ENCODE measurements at places on chromosomes 6 and 20.
A peak's percentile ranks its signal among the peaks of the same experiment; 100 is the strongest.

DNA sequence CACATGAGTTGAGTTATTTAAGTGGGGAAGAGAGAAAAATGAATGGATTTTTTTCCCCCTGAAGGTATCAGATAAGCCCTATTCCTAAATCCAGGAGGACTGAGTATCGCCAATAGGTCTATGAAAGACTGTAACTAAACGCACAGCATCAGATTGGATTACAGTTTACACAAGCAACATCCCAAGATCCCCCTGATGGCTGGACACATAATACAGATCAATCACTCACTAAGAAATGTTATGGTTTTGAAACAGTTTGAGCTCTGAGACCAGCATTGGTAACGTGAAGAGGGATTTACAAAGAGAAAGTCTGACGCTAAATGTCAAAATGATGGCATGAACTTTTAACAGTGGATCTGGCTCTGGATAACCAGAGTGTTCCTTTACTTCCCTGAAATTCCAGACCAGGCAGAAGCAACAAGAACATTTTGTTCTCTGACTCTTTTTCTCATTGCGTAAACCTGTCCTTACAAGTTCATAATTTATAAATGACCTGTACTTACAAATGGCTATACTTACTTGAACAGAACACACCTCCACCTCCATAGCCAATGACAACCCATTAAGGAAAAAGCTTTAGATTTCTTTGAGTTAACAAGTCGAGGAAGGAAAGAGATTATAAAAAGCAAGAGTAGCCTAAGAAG lies 131.8 kb upstream of the BEND3 start:
- H3K36me3 ChIP-seq: no peaks in the 10 kb centered on the region
- no peak for DNase-seq
- no peak overlapping the region for H3K4me3 ChIP-seq
- H3K27me3 ChIP-seq: no peaks in the 10 kb centered on the region
- no peaks in the 10 kb centered on the region for H3K4me1 ChIP-seq

DNA sequence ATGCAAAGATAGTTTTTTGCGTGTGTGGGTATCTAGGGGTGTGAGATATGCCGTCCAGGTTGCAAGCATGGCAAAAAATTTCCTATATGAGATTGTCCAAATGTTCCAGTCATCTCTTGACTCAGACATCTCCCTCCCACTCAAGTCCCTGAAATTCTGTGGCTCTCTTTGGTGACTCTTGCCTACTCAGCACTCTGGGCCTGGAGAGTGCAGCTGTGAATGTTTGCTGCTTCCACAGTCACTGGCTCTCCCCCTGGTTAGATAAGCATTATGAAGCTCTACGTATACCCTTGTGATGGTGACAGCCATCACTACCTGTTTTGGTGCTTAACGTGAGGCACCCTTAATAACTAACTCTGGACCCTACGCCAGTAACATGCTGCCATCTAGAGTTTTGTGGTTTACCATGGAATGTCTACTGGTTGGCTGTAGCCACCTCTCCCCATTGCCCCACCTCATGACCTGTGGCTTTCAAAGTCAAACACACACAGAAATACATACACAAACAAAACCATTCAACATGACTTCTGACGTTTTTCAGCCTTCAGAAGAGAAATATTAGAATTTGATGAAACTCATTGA lies 621.9 kb upstream of the CITED2 start:
- H3K27me3 ChIP-seq: no peaks in the 10 kb centered on the region
- no peak overlapping the region for H3K27ac ChIP-seq
- H3K36me3 ChIP-seq: no peaks in the 10 kb centered on the region
- H3K4me1 ChIP-seq: no peaks in the 10 kb centered on the region
- DNase-seq: peak; percentile 4

DNA sequence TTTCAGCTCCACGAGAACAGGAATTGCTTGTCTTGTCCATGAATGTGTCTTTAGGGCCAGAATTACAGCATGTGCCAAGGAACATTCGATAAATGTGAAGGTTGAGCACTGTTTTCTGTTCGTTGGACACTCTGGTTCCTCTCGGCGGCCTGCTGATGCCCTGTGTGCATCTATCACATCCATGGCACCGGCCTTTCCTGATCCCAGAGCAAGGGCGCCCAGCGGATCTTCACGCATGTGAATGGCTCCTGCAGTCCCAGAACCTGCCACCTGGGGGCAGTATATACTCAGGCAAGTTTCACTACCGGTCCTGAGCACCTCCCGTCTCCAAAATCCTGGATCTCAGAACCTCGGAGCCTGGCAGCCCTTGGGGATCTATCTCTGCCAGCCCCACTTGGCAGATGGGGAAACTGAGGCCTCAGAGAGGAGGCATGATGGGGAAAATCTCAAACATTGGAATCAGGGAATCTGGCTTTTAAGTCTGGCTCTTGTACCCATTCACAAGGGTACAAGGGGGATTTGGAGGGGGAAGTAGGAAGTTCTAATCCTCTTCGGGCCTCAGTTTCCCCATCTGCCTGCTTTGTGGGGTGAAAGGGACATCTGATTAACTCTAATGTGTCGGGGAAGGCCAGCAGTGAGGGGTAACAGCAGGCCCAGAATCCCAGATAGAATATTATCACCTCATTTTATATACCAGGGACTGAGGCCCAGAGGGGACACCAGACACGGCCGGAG lies 4.3 kb upstream of the CEBPB start:
- H3K4me1 ChIP-seq: no peaks in the 10 kb centered on the region
- H3K4me3 ChIP-seq: no peak overlapping the region
- peak; percentile 85 for DNase-seq
- H3K27ac ChIP-seq: no peak overlapping the region

GRCh38 chr20:56211051-56211450 lies 37.5 kb upstream of the MC3R start:
- H3K36me3 ChIP-seq: no peaks in the 10 kb centered on the region
- no peak overlapping the region for H3K27ac ChIP-seq
- H3K4me3 ChIP-seq: no peak overlapping the region
- H3K4me1 ChIP-seq: no peaks in the 10 kb centered on the region
- H3K27me3 ChIP-seq: no peaks in the 10 kb centered on the region

DNA sequence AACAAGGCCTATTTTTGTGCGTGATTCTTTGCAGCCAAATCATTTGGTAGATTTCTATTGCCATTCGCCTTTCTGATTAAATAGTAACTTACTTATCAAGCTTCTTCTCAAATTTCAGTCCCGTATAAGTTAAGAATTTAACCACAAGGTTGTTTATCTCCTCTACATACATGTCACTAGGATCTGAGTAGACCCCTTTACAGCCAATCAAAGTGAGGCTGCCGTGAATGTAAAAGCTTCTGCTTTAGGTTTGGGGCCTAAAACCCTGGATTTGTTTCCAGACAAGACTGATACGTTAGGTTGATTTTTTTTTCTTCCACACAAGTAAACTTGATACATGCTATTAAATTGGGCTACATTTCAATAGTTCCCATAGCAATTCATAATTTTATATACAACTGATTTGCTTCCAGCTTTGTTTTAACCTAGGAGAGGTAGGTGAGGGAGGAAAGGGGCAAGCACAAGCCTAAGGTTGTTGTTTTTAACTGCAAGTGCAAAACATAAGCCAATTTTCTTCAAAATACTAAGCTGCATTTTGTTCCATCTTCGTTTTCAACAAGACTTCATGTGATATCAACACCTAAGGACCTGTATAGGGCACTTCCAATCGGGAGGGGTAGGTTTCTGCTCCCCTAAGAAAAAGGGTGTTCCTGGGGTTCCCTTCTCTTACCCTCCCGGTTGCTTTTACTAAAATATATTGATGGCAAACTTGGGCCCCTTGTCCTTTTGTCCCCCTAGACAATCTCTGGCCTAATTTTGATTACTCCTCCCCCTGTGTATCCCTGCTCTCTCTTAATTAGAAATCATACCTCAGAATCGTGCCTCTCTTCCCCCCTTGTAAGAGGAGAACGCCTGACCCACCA lies 1.7 kb downstream of the RANBP9 start:
- peaks cover 31% of the 10 kb centered on the region for H3K4me1 ChIP-seq
- DNase-seq: peak; percentile 16
- H3K27me3 ChIP-seq: no peaks in the 10 kb centered on the region
- peak overlapping the region; percentile 75 for H3K27ac ChIP-seq
- peak overlapping the region; percentile 57 for H3K4me3 ChIP-seq
- no peaks in the 10 kb centered on the region for H3K36me3 ChIP-seq

DNA sequence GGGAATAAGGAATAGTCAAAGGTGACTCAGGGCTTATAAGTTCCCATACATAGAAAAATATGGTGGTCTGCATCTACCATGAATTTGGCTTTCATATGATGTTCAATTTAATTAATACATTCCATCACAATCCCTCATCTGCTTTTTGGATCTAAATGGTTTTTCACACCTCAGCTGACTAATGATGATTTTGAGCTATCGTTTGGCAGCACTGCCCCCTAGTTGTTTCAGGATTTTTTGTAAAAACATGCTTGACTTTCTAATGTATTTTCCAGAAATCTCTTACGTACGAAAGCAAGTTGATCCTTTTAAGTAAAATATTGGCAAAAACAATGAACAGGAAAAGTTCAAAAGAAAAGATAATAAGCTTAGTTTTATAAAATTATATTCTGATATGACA lies 408.6 kb upstream of the ADGRB3 start:
- H3K4me1 ChIP-seq: no peaks in the 10 kb centered on the region
- no peak overlapping the region for H3K27ac ChIP-seq
- DNase-seq: no peak
- no peak overlapping the region for H3K4me3 ChIP-seq
- no peaks in the 10 kb centered on the region for H3K27me3 ChIP-seq
- no peaks in the 10 kb centered on the region for H3K36me3 ChIP-seq

- H3K27ac ChIP-seq: no peak overlapping the region
- no peak for DNase-seq
- H3K27me3 ChIP-seq: no peaks in the 10 kb centered on the region
- H3K4me3 ChIP-seq: no peak overlapping the region
- no peaks in the 10 kb centered on the region for H3K36me3 ChIP-seq
These were observed 20.0 kb upstream of the GSTA3 start for GRCh38 chr6:52929321-52930164.

GRCh38 chr6:23175391-23175790 lies 606.0 kb downstream of the HDGFL1 start:
- H3K4me1 ChIP-seq: no peaks in the 10 kb centered on the region
- no peak overlapping the region for H3K4me3 ChIP-seq
- no peak for DNase-seq
- no peaks in the 10 kb centered on the region for H3K36me3 ChIP-seq
- H3K27me3 ChIP-seq: no peaks in the 10 kb centered on the region
- no peak overlapping the region for H3K27ac ChIP-seq
